Natural killer cell treated with Interleukin-12 subunit alpha and Interleukin-12 subunit beta and Interleukin-15 and Interleukin-18, amount 100 ng/mL, for 72 hours (primary cell): ENCODE measurements at places on chromosomes 1 and 21.

DNA sequence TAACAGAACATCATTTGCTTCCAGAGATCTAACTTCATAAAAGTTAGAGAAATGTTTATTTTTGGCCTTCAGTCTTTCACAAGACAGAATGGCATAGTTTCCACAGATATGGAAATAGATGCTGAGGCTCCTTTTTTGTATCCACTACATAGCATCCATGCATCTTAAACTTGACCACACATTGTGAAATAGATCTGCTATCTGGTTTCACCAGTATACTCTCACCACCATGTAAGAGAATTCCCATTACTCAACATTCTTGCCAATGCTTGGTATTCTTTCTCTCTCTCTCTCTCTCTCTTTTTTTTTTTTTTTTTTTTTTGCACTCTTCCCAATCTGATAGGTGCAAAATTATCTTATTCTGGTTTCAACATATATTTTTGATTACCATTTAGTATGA is 52.1 kb upstream of the PRMT6 start:
- no peak for DNase-seq

DNA sequence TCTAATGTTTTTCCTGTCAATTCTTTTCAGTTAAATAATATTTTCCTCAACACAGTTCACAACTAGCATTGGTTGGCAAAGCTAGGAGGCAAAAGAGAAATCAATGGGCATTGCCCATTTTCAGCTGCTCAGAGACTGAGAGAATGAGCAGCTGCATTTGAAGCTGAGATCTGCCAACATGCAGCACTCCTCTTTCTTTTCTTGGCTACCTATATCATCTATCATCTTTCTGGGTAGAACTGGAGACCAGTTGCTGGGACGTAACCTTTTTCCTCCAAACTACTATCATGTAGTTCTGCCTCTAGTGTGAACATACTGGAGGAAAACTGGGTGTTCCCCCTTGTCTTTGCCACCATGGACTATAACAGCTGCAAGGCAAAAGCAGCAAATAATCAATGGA is 22.9 kb downstream of the CHODL start:
- DNase-seq: no peak

DNA sequence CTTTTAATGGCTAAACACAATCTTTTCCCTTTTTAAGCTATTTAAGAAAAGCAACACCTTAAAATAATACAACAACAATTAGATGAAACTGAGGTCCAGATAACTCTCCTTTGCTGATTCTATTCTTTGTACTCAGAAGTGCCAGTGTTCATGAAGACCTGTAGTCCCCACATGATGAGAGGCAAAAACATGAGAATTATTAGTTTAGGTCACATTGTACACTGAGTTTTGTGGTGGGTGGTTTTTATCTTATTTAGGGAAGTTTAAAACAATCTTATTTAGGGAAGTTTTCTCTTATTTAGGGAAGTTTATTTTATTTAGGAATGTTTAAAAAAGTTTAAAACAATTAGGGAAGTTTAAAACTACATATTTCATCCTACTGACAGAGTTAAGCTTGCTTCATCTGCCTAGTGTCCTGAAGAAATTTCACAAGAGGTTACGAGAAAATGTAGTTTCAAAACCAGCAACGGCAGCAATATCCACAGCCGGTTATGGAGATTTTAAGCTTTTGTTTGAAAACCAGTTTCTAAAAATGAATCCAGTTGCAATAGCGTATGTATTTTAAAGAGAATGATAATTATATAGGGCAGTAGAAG is 7.8 kb upstream of the OR14I1 start:
- DNase-seq: no peak

DNA sequence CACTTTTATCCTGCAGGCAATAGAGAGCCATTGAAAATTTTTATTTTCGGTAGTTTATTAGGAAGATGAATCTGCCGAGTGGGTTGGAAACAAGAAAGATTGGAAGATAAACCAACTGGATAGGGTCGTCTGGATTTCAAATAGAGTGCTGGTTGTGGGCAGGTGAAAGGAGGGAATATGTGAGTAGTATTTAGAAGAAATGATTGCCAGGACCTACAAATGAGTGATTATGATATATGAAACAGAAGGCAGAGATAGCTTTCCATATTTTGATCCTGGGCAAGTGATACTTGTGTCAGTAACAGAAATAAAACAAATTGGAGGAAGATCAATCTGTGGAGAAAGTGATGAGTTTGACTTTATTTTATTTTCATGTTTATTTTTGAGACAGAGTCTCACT is 2.5 kb downstream of the CNIH4 start:
- DNase-seq: no peak

- no peak for DNase-seq
These were observed 38.2 kb upstream of the USH2A start for GRCh38 chr1:216461466-216461865.

GRCh38 chr21:16058896-16059295 is 329.1 kb downstream of the USP25 start:
- no peak for DNase-seq

DNA sequence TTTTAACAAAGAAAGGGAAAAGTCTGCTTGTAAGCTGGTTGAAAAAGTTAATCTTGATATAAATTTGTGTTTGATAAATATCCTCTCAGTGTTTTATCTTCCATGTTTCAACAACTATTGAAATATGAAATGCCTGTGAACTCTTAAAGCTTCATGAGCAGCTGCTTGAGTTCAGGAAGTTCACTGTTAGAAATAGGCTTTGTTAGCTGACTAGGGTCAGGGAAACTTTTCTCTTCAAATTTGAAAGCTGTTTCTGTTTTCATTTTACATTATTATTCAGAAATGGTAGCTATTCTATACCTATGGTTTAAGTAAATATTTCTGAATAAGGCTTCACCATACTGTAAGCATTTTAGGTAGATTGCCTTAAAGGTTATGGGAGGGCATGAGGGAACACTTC is 191.7 kb downstream of the HS2ST1 start:
- DNase-seq: no peak

DNA sequence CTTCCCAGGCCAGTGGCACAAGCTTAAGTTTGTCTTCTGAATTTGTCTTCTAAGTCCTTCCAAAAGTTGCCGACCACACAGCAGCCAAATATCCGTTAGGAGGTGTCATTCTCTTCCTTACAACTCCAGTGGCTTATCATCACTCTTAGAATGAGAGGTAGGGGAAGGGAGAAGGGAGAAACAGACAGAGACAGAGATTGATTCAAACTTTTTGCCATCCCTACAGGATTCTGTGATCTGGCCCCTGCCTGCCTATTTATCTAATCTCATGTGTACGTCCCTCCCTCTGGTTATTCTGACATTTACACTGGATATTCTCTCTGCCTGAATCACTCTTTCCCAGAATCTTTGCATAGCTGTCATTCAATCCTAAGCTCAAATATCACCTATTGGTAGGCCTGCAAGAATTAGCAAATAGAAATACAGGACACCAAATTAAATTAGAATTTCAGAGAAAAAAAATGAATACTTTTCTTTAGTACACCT is 488 bp upstream of the GNL2 start:
- DNase-seq: no peak

DNA sequence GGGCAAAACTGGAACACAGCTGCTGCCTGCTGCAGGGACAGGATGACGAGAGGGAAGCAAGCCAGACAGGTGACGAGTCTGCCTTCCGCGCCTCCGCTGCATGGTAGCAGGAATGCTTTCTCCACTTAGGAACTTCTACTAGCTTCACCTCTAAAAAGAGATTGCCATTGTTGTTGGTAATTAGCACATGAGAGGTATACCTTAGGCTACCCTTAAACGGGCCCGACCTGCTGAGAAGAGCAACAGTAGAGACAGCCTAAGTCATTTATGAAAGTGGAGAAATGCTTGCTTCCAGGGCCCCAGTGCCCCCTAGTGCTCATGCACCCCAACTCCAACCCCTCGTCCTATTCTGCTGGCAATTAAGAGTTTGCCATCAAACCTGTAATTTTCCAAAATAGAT is 96.9 kb upstream of the AKT3 start:
- DNase-seq: no peak

DNA sequence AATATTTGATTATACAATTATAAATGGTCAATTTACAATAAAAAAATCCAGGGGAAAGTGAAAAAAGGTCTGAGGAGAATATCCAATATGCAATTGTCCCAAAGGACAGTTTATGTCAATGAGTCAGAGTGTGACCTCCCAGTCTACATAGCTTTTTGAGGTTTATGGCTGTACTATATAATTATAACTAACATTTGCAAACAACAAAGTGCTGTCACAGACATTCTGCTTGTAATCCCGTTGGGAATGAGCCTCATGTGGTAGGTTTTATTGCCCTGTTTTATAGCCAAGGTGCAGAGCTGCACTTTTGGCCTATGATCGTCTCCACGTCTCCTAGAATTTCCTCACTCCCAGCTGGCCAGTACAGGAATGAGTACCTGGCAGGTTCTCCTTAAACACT is 103.8 kb downstream of the ADSS2 start:
- DNase-seq: no peak

DNA sequence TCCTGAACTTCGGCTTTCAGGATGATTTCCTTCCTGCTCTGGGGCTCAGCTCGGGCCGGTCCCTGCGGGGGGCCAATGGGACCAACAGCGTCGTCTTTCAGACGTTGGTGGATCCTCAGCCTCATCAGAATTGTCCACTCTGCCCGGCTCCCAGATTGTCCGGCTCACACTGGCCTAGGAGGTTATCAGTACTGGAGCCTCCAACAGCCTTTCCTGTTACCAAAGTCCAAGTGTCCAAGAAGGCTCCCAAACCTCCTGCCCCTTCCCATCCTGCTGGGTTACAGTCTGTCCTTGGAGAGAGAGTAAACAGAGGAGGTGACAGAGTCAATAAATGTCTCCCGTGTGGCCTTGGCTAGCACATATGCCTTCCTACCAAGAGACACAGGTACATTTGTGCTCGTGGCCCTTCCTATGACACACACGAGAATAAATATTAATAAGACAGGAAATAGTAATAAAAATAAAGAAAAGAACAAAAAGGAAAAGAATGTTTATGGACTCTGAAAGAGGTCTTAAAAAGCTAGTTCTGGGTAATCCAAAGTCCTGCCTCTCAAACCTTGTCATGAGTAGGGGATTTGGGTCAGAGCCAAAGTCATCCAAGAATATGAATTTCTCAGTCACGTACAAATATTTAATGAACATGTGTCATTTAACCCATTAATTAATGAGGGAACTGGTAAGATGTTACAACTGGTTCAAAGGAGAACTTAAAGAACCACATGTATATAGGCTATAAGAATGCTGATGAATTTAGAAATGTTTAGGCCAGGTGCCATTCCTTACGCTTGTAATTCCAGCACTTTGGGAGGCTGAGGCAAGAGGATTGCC is 80.8 kb upstream of the SLC2A1 start:
- no peak for DNase-seq

DNA sequence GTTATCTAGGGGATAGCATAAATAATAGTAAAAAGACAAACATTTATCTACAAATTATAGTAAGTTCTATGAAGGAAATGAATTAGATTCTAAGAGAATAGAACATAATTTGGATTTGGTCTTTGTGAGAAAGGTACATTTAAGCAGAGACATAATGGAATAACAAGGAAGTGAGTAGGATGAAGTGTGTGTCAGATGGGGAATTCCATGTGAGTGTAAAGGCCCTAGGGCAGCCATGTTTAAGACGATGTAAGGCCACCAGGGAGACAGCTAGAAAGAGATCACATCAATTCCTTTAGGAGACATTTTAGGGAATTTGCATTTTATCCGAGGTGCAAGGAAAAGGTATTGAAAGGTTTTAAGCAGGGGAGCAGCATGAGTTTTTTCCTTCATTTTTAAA is 33.8 kb upstream of the ELAVL4 start:
- DNase-seq: no peak

DNA sequence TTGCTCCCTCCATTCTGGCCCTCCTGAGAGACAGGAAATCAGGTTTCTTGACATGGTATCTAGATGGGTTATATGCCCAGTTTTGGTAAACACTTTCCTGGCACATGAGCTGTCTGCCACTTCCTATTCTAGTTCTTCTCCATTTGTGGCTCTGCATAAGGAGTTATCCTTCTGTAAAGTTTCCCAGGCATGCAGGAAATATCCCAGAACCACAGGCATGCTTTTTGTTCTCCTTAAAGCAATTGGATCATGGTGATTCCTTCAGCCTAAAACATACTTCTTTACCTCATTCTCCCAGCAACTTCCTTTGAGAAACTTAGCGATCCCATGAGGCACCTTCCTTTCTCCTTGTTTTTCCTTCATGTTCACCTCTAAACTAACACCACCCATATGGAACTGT is 199.8 kb downstream of the CRB1 start:
- DNase-seq: no peak

GRCh38 chr1:110012100-110012780 is 22.2 kb upstream of the STRIP1 start:
- DNase-seq: no peak
